ENCODE measurements at places on chromosomes 5 and 9.

GRCh38 chr5:1833264-1834021 lies 32.2 kb downstream of the NDUFS6 start:
- DNase-seq: no peak

DNA sequence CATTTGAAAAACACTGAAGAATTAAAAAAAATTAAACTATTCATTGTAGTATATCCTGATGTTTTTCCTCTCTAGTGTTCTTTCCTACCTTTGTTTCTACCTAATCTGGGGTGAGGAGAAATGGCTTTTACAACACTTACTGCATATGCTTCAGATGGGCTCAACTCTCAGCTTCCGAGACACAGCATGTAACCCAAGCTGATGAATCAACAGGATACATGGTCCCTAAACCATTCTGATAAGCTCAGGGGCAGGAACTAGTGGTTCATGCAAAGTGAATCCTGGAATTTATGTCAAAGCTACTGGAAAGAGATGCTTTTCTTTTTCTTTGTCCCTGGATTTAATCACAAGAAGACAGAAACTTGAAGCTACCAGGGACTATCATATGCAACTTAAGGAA lies 672.5 kb upstream of the RORB start:
- no peak for DNase-seq

DNA sequence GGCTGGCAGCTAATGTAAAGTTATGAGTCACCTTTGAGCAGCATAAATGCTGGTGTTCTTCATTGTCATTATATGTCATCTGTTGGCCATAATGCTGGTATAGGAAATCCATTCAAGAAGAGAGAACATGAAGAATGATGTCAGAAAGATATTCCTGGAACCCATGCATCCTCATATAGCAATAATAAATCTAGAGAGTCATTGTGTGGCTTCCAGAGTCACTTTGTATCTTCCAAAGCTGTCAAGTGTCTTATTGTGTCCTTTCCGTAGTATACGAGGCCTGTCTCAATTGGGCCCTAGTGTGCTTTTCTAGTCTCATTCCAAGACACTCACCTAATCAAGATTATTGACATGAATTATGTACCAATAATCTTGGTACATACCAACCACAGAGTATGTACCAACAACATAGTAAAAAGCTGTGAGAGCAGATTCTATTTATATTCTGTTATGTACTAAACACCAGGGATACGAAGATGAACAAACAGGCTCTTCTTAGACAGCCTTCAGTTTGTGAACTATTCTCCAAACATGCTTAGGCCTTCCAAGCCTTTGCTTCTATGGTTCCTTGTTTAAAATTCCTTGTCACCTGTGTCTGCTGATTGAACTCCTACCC lies 110.1 kb downstream of the ERCC6L2 start:
- no peak for DNase-seq

DNA sequence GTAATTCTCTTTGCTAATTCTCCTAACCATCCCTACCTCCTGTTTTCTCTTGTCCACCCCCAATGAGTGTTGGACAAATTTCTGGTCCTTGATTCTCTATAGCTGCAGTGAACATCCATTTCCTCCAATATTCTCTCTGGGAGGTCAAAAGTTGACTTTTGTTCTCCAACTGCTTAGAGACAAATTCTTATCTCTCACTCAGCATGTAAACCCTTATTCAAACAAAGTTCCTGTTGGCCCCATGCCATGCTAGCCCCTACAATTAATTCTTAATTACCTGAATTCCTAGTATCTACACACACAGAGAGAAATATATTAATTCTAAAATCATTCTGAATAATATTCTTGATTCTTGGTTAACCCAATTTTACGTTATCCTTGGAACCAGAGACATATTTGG lies 472.9 kb upstream of the ACTBL2 start:
- DNase-seq: no peak

- DNase-seq: no peak
These were observed 126.4 kb downstream of the GAPVD1 start for GRCh38 chr9:125387861-125388524.

DNA sequence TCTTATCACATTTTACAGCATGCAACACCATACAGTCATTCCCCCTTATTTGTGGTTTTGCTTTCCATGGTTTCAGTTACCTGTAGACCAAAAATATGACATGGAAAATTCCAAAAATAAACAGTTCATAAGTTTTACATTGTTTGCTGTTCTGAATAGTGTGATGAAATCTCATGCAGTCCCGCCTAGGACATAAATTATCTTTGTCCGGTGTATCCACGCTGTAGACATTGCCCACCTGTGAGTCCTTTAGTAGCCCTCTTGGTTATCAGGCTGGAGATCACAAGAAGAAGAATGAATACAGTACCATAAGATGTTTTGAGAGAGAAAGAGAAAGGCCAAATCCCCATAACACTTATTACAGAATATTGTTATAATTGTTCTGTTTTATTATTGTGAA lies 68.1 kb downstream of the SLC46A2 start:
- no peak for DNase-seq

DNA sequence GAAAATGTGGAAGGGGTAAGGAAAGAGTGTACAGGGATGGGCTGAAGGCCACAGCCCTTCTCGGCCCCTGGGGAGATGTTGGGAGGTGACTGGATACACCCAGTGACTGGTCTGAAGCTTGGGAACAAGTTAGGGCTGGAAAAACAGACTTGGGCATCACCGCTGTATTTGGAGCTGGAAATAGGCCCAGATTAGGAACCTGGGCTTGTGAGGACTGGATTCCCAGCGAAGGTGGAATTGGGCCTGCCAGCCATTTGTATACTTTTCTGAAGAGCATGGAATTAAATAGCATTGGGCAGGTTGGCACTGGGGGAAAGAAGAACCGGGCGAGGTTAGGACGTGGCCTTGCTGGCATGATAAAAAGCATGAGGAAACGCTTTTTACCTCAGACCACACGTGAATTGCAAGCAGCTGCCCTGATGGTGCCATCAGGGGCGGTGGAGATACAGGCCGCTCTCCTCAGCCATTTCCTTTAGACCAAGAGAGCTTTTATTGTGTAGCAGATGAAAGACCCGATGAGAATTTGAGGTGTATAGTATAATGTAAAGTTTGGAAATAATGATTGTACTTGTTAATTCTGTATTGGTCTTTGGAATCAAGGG lies 37.8 kb downstream of the OTULIN start:
- DNase-seq: no peak
